ENCODE measurements at places on chromosomes 1 and 21. TPM values are rescaled to one million over a fixed set of nuclear protein-coding genes. Genes with fewer than 3 reads are reported as not detected.
A peak's percentile ranks its signal among the peaks of the same experiment; 100 is the strongest.

DNA sequence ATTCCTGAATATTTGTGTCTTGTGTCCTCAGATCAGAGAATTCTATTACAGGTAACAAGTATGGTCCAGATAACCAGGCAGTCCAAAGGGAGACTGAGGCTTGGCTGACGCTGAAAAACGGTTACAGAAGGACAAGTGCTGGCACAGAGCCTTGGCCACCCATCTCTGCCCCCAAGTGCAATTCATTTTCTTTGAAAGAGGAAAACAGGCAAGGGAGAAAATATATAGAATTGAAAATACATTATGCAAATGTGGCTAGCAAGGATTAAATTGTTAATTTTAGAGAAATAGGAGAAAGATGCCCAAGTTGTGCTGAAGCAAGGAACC is 1.2 kb downstream of the SORT1 start:
- H3K36me3 ChIP-seq: peaks cover 7% of the 10 kb centered on the region
- DNase-seq: no peak
- H3K27me3 ChIP-seq: no peaks in the 10 kb centered on the region

DNA sequence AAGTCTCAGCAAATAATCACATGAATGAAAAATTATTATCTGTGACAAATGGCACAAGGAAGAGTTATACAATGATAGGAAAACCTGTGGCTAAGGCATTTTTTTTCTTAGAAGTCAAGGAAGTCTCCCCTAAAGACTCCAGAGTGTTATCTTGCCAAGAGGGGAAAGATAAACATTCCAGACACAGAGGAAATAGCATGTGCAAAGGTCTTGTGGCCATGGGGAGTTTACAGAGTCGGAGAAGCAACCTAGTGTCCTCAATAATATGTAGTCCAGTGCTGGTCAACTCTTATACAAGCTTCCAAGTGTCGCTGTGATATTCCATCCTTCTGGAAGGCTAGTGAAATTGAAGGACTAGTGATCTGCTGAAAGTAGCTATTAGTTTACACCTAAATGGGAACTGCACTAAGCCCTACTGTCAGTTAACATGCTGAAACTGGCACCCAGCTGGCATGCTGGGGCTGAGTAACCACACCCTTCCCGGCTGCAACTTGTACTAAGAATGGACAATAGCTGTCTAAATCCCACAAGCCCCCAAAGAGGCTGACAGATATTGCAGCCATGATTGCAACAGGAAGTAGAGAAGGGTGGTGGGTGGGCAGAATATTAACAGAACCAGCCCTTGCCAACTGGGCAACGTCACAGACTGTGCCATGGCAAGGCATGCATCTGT is 11.5 kb upstream of the ATP1B1 start:
- DNase-seq: no peak
- H3K27ac ChIP-seq: no peak overlapping the region
- H3K4me3 ChIP-seq: no peak overlapping the region
- H3K36me3 ChIP-seq: no peaks in the 10 kb centered on the region
- no peaks in the 10 kb centered on the region for H3K27me3 ChIP-seq

DNA sequence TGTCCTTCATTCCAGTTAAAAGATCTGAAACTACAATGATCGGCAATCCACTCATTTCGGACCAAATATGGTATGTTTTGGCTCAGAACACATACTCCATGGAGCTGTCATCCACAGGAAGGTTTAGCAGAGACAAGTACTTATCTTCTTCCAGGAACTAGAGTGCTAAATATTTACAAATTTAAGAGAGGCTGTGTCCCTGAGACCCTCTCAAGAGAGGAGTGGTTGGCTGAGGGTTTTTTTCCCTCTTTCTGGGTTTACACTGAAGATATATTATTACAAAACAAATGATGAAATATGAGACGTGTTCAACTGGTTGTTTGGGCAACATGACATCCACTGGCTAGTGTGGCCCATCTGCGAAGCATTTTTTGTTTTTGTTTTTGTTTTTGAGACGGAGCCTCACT is 25.9 kb upstream of the NID1 start:
- no peaks in the 10 kb centered on the region for H3K36me3 ChIP-seq
- H3K4me1 ChIP-seq: peaks cover 4% of the 10 kb centered on the region
- DNase-seq: no peak

DNA sequence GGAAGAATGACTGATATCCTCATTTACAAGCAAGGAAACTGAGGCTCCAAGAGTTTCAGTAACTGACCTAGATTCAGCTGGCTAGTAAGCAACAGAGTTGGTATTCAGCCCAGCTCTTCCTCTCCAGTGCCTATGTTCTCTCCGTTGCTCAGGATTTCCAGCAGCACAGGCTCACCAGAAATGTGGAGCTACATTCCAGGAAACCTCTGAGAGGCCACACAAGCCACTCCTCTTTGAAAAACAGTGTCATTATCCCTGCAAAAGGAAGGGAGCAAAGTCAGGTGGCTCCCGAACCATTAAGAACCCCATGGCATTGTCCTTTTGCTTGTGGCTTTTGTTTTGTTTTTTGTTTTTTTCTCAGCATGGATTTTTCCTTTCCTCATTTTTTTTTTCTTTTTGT is 40.6 kb upstream of the DUSP10 start:
- H3K4me3 ChIP-seq: no peak overlapping the region
- no peak overlapping the region for H3K27ac ChIP-seq
- no peak for DNase-seq
- peaks cover 5% of the 10 kb centered on the region for H3K27me3 ChIP-seq

- H3K36me3 ChIP-seq: peaks cover 69% of the 10 kb centered on the region
- no peak for DNase-seq
- H3K4me3 ChIP-seq: no peak overlapping the region
- no peak overlapping the region for H3K27ac ChIP-seq
- no peaks in the 10 kb centered on the region for H3K27me3 ChIP-seq
Measured at GRCh38 chr1:155329980-155330598, 9.4 kb downstream of the RUSC1 start.

DNA sequence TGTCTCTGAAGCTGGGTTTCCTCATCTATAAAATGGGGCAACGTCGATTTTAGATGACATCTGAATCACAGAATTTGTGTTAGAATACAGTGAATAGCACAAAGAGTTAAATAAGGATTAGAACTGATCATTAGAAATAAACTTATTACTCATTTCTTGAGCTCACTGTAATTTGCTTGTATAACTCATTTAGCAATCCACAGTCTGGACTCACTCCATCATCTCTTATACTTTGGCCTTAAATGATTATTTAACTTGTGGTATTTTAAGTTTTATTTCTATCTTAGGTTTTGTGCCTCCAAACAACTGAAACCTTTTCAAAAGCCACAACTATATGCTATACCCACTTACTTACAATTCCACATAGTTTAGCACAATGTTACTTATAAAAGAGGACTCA is 128.0 kb downstream of the CDC42BPA start:
- peaks cover 23% of the 10 kb centered on the region for H3K4me1 ChIP-seq
- H3K4me3 ChIP-seq: no peak overlapping the region
- H3K36me3 ChIP-seq: peaks cover 14% of the 10 kb centered on the region
- H3K27me3 ChIP-seq: no peaks in the 10 kb centered on the region
- no peak for DNase-seq
- no peak overlapping the region for H3K27ac ChIP-seq

DNA sequence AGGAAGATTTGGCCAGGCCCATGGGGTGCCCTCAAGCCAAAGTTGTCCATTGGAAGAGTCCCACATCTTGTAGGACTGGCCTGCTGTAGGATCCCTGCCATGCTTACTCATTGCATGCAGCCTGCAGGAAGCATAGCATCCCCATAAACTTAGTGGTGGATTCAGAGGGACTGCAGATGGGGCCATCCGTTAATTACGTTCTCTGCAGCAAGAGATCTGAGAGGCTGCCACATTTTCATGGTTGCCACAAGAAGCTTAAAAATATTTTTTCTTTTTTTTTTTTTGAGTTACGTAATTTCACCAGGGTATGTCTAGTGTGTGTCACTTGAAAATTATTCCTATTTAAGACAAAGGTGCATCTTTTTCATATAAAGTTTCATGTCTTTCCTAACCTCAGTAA is 329.7 kb upstream of the USP24 start:
- H3K36me3 ChIP-seq: no peaks in the 10 kb centered on the region
- no peaks in the 10 kb centered on the region for H3K4me1 ChIP-seq
- no peak overlapping the region for H3K27ac ChIP-seq
- H3K27me3 ChIP-seq: no peaks in the 10 kb centered on the region

DNA sequence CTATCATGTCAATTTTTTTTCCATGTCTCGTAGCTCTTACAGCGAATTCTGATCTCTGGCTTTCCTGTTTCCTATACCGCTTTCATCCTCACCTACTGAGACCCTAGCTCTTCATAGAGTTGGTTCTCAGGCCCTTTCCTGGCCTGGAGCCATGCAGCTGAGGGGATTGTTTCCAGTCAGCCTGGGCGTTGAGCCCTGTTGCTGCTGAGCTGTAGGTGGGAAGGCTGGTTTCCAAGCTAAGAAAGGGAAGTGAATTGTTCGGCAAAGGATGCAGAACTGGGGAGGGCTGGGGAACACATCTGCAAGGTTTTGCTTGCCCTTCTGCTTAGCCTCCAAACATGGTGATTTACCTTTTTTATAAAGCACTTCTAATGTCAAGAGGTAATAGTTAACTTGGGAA is 41.5 kb downstream of the SPATA46 start:
- H3K27me3 ChIP-seq: no peaks in the 10 kb centered on the region
- H3K4me3 ChIP-seq: no peak overlapping the region
- peaks cover 10% of the 10 kb centered on the region for H3K4me1 ChIP-seq
- DNase-seq: peak; percentile 22
- no peaks in the 10 kb centered on the region for H3K36me3 ChIP-seq

GRCh38 chr1:104646233-104646632 is 896.5 kb downstream of the AMY1C start:
- H3K36me3 ChIP-seq: no peaks in the 10 kb centered on the region
- no peak overlapping the region for H3K4me3 ChIP-seq
- H3K27me3 ChIP-seq: no peaks in the 10 kb centered on the region
- no peak for DNase-seq

- H3K27ac ChIP-seq: no peak overlapping the region
- no peak overlapping the region for H3K4me3 ChIP-seq
Measured at GRCh38 chr1:82899017-82899416, 1098.3 kb downstream of the ADGRL2 start.

DNA sequence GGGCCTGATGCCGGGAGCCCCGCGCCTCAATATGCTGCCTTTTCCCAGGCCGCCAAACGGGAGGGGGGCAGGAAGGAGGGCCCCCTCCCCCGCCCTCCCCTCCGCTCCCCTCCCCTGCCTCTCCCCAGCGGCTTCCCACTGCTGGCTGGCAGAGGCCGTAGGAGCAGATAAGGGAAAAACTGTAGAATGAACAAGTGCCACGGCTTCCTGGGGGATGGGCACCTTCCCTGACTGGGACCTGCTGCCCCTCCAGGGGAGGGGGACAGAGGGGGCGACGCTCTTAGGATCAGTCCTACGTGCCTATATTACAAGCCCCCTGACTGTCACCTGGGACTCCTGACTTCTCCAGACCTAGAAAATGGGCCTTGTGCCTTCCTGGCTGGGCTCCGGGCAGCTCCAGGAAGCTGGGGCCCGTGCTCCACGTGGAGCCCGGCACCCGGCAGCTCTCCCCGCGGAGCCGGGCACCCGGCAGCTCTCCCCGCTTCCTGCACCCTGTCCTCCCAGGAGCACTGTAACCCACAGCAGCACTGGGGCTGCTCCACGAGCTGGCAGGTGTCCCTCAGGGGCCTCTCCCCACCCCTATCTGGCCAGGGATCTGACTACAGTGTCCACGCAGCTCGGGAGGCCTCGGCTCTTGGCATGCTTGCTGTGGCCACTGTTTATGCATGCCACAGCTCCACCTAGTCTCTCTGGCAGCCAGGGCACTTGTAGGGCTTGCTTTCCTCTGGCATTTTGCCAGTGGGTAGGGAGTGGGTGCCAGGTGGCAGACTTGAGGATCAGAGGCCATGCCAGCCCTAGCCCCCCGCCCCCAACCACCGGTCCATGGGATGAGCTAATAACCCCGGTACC is 674 bp upstream of the HES5 start:
- DNase-seq: no peak
- H3K4me3 ChIP-seq: peak overlapping the region; percentile 70
- H3K27ac ChIP-seq: peak overlapping the region; percentile 92

SPATA17 gene
- total RNA-seq: 1.2 TPM

PCP4L1 gene
- not detected for total RNA-seq

TSTD1 gene
- 13.4 TPM for total RNA-seq
